ENCODE measurements at places on chromosomes 2 and 18.
A peak's percentile ranks its signal among the peaks of the same experiment; 100 is the strongest.

- DNase-seq: no peak
Observed at GRCh38 chr2:16088035-16088801, 147.9 kb downstream of the MYCN start.

DNA sequence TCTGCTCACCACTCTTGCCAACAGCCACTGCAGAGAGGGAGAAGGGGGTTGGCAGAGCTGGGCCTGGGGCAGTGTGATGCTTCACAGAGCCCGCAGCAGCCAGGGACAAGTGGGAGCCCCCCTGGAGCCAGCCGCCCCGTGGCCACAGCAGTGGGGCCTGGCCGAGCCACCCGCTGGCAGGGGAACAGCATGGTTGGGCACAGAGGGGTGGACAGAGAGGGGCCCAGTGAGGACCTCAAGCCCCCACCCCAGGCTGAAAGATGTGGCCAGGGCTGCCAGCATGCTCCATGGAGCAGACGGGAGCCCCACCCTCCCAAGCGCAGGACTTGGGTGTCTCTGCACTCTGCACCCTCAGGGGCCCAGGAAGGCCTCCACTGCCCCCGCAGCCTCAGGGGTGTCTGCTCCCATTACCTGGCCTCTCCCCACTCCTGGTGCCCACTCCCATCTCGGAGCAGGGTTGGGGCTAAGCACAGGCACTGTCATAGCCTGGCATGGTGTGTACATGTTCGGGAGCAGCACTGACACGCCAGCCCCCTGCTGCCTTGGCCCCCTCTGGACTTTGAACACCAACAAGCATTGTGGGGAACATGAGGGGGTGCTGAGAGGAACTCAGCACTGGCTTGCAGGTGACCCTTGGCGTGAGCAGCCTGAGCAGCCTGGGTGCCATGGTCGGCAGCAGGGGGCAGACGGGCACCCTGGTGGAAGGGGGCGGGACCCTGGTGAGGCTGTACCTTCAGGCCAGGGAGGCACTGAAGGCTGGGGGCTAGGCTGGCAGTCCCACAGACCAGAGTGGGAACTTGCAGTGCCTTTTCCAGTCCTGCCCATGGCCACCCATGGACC lies 279.6 kb upstream of the CYP26B1 start:
- DNase-seq: no peak

GRCh38 chr2:132783883-132784282 lies 113.9 kb upstream of the LYPD1 start:
- DNase-seq: no peak

- DNase-seq: no peak
Observed at GRCh38 chr2:71778936-71779773, 325.8 kb downstream of the DYSF start.

DNA sequence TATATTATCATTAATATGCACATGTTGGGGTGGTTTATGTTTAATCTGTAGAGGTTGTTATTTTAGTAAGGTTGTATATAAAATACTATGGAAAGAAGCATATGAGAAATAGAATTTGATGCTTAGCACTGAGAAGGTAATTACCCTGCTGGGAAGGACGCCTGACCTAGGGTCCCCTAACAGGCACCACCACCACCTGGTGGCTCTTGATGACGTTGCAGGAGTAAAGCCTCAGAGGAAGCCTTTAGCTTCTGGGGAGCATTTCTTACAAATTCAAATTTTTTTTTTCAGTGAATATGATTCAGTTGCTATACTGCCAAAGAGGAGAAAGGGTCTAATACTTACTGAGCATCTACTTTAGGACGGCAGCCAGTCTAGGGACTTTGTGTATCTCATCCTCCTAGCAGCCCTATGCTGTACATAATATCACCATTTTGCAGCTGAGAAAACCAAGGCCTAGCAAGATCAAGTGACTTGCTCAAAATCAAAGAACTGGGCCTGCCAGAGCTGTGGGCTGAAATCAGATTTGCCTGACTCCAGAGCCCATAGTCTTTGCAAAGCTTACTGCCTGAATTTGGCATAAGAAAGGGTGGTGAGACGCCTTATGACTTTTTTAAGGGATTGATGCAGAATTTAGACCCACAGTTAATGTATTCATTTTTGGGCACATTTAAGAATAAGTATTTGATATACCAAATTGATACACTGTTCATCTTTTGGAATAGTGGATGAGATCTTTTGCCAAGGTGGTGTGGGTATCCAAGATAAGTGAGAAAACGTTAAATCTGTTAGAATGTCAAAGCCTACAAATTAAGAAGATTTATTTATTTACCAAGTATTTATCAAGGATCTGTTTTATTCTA lies 78.8 kb upstream of the GAREM1 start:
- peak; percentile 49 for DNase-seq

- DNase-seq: no peak
Observed at GRCh38 chr2:204977914-204978313, 432.6 kb downstream of the PARD3B start.

DNA sequence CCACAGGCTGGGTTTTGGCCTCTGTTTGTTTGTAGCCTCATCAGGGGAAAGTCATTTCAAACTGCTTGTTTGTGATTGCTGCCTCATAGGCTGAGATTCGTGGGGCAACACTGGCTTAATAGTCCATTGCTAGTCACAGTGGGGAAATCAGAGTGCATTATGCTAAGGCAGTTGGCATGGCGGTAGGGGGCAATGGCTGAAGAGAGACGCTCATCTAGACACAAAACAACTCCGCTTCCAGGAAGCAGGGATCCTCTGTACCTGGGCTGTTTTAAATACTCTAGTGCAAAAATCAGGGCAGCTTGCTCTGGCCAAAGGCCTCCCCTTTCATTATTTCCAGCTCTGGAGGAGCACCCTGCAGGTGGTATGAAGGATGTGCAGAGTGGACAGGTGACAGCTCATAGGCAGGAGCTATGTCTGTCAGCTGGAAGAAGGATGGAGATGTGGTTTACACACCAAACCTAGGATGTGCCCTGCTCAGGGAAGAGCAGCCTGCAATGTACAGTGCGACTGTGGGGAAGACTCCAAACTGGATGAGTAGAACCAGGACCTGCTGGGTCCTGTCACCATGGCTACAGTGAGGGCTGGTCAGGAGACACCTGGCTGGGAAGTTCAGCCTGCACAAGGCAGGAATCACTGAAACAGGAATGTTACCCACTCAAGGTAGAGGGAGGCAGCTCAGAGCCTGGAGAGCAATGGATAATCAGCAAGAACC lies 234.3 kb downstream of the CLIP4 start:
- DNase-seq: no peak

- DNase-seq: no peak
Observed at GRCh38 chr2:100953406-100954043, 48.6 kb upstream of the RPL31 start.

GRCh38 chr2:205957452-205958154 lies 128.4 kb downstream of the INO80D start:
- DNase-seq: no peak

DNA sequence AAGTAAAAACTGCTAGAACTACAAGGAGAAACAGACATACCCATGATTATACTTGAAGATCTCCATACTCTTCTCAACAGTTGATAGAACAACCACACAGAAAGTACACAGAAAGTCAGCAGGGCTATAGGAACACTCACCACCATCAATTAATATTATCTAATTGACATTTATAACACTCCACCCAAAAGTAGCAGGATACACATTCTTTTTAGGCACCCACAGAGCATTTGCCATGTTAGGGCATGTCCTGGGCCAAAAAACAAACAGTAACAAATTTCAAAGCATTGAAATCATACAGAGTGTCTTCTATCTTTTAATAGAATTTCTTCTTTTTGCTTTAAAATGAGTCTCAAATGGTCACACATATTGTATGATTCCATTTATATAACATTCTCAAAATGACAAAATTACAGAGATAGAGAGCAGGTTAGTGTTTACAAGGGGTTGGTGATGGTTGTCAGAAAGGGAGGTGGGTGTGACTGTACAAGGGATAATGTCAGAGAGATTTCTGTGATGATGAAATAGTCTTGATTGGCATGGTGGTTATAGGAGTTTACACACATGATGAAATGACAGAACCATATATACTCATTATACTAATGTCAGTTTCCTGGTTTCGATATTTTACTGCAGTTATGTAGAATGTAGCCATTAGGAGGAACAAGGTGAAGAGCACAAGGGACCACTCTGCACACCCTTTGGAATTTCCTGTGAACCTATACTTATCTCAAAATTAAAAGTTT lies 82.8 kb downstream of the NCK2 start:
- DNase-seq: no peak

DNA sequence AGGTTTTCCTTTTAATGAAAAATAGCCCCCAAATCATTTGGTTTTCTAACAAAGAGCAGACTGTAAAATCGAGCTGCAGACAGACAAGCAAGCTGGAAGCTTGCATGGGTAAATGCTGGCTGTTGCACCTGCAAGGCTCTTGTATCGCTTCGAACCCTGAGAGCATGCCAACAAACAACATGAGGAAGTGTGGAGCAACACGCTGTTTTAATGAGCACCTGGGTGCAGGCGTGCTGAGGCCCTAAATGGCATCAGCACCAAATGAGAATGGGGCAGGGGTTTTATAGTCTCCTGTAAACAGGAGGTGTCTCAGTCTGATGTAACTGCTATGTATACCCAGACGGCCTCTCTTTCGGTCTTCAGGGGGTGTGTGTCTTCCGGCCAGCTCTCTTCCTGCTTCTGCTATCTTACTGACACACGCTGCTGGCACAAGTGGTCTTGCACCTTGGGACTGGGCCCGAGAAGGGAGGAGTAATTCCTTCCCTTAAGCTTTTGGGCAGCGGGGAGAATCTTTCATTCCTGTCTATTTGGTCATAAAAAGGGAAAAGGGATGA lies 31.9 kb upstream of the CDH2 start:
- no peak for DNase-seq

DNA sequence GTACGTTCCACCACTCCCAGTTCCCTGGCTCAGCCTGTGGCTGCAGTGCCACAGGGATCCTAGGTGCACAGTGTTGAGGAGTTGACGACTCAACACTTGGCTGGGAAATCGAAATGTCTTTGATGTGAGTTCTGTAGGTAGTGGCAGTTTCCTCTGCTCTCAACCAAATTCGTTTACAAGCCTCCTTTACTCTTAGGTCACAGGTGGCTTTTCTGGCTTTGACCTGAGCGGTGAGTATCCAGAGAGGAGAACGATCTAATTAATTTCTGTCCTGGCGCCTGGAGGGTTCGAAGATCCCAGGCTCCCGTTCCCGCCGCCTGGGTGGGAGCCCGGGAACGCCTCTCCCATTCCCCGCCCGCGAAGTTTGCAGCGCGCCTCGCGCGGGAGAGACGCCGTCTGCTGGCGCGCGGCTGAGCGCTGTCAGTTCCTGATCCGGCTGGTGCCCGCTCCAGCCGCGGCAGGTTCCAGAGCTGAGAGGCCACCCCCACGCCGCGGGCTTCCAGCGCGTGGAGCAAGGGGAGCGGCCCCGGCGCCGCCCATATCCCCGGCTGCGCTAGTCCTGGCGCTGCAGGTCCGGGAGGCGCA lies at the start of gene LAMA3:
LAMA3 (plus strand) TSS at position 423 of the 585 bp plus-strand sequence. CDS start 231 bp downstream, outside the sequence.
- DNase-seq: peak; percentile 16

DNA sequence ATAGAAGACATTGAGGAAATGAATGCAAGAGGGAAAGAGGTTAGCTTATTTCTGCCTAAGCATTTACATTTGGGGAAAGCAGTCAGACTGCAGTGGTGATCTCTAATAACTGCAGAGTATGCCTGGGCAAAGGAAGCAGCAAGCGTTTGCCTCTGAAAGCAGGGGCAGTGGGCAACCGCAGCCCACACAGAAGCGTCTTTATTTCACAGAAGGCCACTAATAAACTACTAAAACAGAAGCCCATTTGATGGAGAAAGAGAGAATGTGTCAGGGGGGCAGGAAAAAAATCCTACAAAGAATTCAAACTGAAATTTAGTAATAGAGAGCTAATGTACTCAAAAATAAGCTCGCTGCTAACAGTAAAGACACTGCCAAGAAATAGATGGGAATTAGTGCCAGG lies 53.1 kb downstream of the LRRTM4 start:
- DNase-seq: no peak

DNA sequence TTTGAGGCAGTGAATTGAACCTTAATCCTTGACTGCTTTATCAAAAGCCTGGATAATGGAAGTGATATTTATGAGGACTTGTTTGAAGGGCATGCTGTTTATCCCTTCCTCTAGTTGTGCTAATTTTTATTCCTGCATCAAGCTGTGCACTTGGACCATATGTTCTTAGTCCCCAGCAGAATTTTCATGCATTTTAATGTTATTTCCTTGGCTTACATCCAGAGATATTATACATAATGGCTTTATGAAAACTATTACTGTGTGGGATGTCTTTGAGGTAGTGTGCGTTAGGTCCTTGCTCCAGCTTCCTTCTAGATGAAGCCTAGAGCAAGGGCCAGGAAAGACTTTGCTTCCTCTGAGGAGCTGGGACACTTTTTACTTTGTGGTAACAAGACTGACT lies 378.4 kb downstream of the LPIN1 start:
- no peak for DNase-seq

DNA sequence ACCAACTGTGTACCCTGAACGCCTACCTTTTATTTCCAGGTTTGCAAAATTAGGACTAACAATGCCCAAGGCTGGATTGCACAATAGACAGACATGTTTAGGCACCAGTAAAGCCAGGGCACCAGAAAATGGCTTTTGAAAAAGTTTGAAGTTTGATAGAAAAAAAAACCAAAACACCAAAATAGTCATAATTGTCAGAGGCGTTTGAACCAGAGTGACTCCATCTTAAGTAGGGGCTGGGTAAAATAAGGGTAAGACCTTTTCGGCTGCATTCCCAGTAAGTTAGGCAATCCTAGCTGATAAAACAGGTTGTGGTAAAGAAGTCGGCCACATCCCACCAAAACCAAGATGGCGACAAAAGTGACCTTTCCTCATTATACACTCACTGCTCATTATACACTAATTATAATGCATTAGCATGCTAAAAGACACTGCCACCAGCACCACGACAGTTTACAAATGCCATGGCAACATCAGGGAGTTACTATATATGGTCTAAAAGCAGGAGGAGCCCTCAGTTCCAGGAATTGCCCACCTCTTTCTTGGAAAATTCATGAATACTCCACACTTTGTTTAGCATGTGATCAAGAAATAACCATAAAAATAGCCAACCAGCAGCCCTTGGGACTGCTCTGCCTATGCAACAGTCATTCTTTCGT lies 105.1 kb upstream of the MSH2 start:
- DNase-seq: peak; percentile 13

DNA sequence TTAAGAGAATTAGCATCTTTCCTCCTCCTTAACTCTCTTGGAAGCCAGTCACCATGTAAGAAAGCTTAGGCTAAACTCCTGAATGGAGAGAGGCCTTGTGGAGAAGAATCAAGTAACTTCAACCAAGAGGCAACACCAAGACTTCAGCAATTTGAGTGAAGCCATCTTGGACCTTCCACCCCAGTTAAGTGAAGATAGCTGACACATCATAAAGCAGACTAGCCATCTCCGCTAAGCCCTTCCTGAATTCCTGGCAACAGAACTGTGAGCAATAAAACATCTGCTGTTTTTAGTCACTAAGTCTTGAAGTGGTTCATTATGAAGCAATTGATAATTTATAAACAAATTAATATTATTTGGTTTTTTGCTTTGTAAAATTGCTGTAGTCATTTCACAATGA lies 1.5 kb upstream of the ZNF397 start:
- no peak for DNase-seq

All from renal cortical epithelial cell (primary cell).